ENCODE measurements at places on chromosomes 1 and 21. TPM values are rescaled to one million over a fixed set of nuclear protein-coding genes. Genes with fewer than 3 reads are reported as not detected.

Gene ATXN7L2
- polyA plus RNA-seq, result 5.2 TPM

Gene LRRC38
- 6.5 TPM for polyA plus RNA-seq

Gene OR6K3
- not detected for polyA plus RNA-seq

Gene NRIP1
- 14.6 TPM for polyA plus RNA-seq

Gene CENPF
- 0.74 TPM for polyA plus RNA-seq

Gene BEST4
- 0.08 TPM for polyA plus RNA-seq

Gene ADAMTS4
- polyA plus RNA-seq, result 1.3 TPM

Gene GNL2
- polyA plus RNA-seq, result 58.9 TPM

Gene TEKT2
- 0.04 TPM for polyA plus RNA-seq

Gene PCSK9
- 0.03 TPM for polyA plus RNA-seq

Gene TMOD4
- 154 TPM for polyA plus RNA-seq

Gene TRIM67
- polyA plus RNA-seq, result not detected

Gene ATAD3C
- 0.13 TPM for polyA plus RNA-seq

Gene AGT
- polyA plus RNA-seq, result 187 TPM

Gene PGLYRP3
- polyA plus RNA-seq, result not detected

Gene RXFP4
- not detected for polyA plus RNA-seq

Gene PDC
- not detected for polyA plus RNA-seq

Gene C4BPA
- polyA plus RNA-seq, result not detected

Gene DUSP10
- 4.7 TPM for polyA plus RNA-seq

Measured in psoas muscle (tissue), 8 donors.